ENCODE measurements at places on chromosomes 3 and 15.

- no peak for DNase-seq
Measured at GRCh38 chr15:41876007-41876406, 17.8 kb downstream of the SPTBN5 start.

DNA sequence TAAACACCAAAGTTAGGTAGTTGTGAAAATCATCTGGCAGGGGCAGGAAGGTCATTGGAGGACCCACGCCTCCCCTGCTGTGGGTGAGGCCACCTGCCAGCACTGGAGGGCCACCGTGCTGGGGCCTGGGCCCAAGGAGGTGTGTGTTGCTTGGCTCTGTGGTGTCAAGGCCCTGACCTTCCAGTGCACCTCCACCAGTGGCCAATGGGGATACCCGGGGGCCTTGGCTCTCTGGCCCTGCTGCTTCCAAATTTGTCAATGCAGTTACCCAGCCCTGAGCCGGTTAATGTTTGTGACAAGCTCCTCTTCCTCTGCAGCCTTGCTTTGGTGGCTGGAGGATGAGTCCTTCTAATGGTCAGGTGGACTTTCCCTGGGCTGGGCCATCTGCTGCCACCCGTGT is 150.2 kb downstream of the KLF13 start:
- no peak for DNase-seq

- no peak for DNase-seq
Measured at GRCh38 chr15:44595656-44596510, 58.9 kb downstream of the EIF3J start.

DNA sequence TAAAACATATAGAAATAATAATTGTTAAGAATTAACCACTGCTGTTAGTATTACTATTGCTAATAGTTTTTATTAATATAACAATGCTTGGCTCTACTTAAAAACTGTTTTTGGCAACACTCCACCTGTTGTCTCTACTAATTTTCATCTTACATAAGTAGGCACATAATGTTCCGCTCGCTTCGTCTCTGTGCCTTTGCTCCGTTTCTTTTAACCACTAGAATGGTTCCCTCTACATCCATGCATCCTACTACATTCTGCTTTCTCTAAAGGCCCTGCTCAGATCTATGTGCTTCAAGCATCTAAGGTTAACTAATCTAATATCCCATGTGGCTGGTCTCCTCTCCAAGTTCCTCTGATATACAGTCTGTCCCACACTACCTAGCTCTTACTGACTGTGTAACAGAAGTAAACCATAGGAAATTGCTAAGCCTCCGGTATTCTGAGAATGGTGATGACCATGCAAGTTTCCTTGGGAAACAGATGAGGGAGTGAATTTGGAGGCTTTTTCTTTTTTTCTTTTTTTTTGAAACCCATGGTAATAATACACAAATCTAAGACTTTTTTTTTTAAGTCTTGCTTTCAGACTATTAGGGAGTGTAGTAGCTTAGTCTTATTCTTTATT is 138.3 kb downstream of the P3H2 start:
- DNase-seq, result no peak

DNA sequence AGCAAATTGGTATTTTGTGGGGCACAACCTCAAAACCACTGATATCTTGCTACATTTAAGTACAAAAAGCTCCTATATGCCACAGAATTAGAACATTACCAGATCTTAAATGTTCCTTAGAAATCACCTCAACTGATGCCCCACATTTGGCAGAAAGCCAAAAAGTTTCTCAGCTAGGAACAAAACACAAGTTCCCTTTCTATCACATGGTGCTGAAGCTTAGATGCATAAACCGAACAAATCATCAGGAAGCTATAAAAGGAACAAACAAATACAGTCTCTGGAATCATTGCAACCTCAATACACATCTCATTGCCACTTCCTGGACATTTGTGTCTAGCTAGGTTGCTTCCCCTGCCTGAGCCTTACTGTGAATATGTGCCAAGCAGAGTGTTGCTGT is 492.6 kb downstream of the LPP start:
- DNase-seq, result no peak

DNA sequence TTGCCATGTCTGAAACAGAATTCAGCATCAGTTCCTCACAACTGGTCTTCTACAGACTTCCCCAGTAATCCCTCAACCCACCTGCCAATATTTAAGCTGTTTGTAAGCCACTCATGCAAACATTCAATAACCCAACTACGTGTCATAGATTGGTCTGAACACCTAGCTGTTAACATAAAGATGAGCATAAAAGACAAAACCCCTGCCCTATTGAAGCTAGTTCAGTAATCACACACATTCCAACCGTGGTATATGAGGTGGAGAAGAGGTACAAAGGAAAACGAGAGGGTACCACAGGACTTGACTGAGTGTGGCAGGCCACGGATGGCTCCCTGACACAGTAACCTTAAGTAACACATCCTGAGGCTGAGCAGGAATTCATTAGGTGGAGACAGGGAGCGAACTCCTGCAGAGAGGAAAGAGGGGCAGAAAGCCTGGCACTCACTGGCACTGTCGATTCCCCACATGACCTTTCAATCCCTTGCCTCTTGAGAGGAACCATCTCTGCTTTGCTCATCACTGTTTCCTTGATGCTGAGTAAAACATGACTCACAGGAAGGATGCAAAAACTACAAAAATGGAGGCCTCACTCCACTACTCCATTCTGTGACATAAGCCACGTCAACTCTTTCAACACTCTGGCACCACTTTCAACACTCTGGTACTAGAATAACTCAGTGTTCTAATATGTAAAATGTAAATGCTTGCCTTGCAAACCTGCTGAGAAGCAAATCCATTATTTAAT is 31.3 kb downstream of the RPN1 start:
- no peak for DNase-seq

GRCh38 chr15:72962054-72962702 is 90.1 kb upstream of the NEO1 start:
- DNase-seq, result no peak

DNA sequence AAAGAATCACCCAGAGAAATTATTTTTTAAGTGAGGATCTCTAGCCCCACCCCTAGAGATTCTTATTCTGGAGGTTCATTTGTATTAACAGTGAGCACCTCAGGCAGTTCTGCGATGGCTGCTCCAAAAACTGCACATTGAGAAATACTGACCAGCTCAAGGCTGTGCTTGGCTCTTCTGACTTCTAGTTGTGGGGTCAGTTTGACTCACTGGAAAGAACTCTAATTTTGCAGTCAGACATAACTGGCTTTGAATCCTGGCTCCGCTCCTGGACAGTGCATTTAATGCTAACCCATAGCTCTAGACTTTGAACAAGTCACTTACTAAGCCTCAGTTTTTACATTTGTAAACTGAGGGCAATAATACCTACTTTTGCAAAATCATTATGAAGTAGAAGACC is 123.6 kb upstream of the SKOR1 start:
- DNase-seq, result no peak

GRCh38 chr15:82950746-82951370 is 1.7 kb downstream of the HOMER2 start:
- DNase-seq, result no peak

- DNase-seq, result peak; percentile 75
Measured at GRCh38 chr15:101088788-101089578, 162.9 kb downstream of the CHSY1 start.

DNA sequence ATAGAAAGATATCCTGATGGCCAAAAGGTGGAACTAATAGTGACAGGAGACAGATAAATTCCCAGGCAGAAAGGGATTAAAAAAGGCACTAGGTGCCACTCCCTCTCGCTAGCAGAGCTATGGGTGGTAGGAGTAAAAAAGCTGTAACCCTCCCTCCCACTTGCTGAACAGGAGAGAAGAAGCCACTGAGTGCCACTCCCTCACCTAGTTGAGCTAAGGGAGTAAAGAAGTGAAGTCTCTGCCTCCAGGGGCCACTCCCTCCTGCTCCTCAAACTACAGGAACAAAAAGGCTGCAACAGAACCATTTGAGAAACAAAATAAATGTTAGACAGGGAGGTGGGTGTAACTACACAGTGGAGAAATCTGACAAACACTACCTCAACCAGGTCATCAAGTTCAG is 276.2 kb upstream of the EPHA6 start:
- DNase-seq, result no peak

- DNase-seq, result no peak
Measured at GRCh38 chr3:54870423-54870822, 57.4 kb downstream of the LRTM1 start.

- DNase-seq, result no peak
Measured at GRCh38 chr3:11346416-11346815, 74.2 kb downstream of the ATG7 start.

DNA sequence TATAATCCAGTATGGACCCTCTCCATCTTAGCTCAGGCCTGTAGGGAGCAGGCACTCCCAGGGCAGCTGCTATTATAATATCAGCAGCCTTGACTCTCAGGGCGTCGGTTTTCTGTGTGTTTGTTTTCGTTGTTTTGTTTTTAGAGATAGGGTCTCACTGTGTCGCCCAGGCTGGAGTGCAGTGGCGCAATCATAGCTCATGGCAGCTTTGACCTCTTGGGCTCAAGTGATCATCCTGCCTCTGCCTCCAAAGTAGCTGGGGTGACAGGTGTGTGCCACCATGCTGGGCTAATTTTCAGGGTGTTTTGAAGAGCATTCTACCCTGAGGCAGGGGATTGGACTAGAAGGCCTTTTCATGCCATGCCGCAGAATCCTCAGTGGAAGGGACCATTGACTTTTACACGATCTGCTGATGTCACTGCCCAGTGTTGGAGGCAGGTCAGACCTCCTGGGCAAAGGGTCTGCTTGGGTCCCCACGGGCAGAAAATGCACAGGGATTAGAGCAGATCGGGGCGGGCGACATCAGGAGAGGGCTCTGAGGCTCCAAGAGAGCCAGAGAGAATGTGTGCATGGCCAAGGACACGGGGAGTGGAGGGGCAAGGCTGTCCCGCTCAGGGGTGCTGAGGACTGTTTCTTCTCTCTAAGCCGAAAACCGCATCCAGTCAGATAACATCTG is 7.8 kb downstream of the MELTF start:
- DNase-seq, result no peak

DNA sequence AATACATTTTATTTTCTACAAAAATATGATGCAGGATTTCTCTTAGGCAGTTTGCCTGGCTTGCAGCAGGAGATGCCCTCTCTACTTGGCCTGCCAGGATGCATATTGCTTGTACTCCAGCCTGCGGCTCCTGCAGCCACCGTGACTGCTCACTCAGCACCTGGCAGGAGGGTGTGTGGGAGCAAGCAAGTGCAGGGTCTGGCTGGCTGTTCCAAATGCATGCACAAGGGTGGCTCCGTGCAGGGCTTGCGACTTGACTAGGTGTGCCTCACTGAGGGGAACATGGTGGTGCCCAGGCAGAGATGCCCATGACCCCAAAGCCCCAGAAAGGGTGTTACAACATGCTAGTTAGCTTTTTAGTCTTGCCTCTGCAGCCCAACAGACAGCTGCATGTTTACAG is 1240.2 kb upstream of the ALCAM start:
- no peak for DNase-seq

DNA sequence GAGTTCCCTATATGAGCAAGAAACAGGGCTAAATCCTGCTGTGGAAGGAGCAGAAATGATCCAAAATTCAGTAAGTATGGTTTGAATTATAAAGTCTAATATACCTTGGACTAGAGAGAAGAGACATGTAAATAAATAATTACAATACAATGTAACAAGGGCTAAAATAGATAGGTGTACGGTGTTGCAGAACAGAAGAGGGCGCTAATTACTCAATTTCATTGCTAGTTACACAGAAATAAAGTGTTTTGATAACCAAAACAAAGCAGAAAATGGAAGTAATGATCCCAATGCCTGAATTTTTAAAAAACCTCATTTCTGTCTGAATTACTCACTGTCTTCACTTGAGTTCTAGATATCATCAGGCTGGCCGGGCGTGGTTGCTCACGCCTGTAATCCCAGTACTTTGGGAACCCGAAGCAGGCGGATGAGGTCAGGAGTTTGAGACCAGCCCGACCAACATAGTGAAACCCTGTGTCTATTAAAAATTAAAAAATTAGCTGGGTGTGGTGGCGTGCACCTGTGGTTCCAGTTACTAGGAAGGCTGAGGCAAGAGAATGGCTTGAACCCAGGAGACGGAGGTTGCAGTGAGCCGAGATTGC is 8.3 kb upstream of the PLCH1 start:
- no peak for DNase-seq

- no peak for DNase-seq
Measured at GRCh38 chr3:23590424-23591273, 215.1 kb upstream of the UBE2E1 start.

- no peak for DNase-seq
Measured at GRCh38 chr3:188962253-188963247, 209.2 kb upstream of the TPRG1 start.

- DNase-seq, result no peak
Measured at GRCh38 chr15:78533331-78533730, 6.9 kb upstream of the PSMA4 start.

DNA sequence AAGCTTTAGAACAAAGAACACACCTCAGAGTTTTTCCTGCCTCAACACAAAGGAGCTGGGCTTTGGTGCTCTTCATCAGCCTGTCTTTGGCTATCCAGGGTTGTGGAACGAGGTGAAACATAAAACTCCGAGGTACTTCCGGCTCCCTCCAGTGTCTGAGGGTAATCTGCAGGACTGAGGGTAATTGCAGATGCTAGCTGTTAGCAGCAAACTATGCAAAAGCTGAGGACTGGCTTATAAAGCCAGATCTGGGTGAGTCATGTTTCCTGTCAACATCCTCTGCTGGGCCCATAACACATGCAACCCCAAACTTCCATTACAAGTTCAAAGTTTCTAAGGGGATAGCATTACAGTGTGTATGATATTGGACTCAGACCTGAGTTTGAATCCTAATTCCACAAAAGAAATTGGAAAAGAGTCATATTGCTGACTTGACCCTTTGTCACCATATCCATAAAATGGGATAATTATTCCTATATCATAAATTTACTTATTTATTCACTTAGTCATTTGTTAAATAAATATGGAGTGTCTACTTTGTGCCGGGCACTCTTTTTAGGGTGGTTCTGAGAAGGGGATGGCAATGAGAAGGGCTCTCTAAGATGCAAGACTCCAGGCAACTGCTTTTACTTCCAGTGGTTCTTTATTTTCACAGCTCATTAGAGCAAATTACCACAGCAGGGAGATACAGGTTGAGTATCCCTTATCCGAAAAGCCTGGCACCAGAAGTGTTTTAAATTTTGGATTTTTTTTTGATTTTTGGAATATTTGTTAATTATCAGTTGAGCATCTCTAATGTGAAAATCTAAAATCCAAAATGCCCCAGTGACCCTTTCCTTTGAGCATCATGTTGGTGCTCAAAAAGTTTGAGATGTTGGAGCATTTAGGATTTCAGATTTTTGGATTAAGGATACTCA is 9.5 kb upstream of the TRIM69 start:
- no peak for DNase-seq

DNA sequence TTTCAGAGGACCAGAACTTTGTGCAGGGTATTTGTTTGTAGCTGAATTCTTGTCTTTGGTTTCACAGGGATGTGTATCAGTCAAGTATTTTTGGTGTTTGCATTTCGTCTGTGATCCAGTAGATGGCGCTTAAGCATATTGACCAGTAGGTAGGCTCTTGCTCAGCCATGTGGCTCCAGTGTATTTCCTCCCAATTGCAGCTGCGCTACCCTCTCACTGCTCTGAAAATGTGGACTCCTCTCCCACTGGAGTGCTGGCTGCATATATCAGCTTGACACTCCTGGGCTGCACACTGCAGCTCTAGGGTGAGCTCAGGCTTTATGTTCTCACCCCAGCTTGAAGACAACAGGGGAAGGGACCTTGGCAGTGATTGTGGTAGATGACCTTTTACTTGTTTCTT is 1264.3 kb upstream of the ALCAM start:
- no peak for DNase-seq

GRCh38 chr3:195999896-196000295 is 82.0 kb downstream of the TFRC start:
- DNase-seq, result no peak
